ENCODE measurements at places on chromosomes 5 and 9.

DNA sequence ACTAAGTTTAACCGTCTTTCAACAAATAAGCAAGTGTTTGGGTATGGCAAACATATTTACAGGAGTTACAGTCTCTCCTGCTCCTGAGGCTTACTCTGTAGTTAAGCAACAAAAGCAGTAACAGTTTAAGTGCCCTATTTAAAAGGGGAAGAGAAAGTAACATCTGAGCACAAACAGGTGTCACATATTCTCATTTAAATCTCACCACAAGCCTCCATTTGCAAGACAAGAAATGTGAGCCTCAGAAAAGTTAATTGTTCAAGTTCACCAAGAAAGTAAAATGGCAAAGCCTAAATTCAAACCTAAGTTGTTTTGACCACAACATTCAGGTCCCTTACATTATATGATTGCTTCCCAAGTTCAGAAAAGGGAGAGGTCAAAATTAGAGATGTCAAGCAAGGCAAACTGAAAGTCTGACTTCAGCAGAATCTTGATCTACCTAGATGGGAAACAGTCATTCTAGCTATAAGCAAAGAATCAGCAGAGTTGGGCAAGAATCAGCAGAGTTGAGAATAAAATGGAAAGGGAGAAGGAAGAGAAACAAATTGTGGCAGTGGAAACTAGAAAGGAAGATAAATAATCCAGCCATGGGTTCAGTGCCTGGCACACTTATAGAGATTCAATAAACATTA lies 93.4 kb downstream of the STRBP start:
- DNase-seq, result no peak

- DNase-seq, result no peak
These were observed 138.2 kb upstream of the FST start for GRCh38 chr5:53342236-53342635.

- DNase-seq, result no peak
These were observed 73.3 kb downstream of the RXRA start for GRCh38 chr9:134399435-134400056.

GRCh38 chr5:134958755-134959154 lies 9.0 kb upstream of the CATSPER3 start:
- no peak for DNase-seq

- no peak for DNase-seq
These were observed 32.5 kb upstream of the PPP1R26 start for GRCh38 chr9:135447126-135447525.

- no peak for DNase-seq
These were observed 188.2 kb downstream of the BNC2 start for GRCh38 chr9:16682273-16682672.

GRCh38 chr9:36407122-36407723 lies 7.2 kb upstream of the RNF38 start:
- peak; percentile 17 for DNase-seq

- DNase-seq, result no peak
These were observed 61.0 kb upstream of the RAPGEF1 start for GRCh38 chr9:131800843-131801242.

- no peak for DNase-seq
These were observed 96.9 kb downstream of the SLC1A3 start for GRCh38 chr5:36703245-36703860.

DNA sequence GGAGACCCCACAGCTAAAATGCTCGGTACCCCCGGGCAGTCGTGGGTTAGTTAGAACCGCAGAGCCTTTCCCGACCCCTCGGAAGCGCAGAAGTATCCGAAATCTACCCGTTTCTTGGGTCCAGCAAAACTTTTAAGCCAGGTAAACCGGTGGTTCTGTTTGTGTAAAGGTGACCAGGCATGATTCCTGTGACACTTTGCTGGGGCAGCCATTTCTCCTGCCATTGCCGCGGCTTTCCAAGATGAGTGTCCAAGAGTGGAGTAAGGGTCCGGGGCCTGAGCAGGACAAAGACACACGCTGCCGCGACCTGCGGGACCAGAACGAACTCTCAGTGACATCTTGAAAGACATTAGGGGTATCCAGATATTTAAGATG lies 655 bp downstream of the MARVELD2 start:
- no peak for DNase-seq

- no peak for DNase-seq
These were observed 44.8 kb upstream of the SNAPC3 start for GRCh38 chr9:15377625-15378540.

DNA sequence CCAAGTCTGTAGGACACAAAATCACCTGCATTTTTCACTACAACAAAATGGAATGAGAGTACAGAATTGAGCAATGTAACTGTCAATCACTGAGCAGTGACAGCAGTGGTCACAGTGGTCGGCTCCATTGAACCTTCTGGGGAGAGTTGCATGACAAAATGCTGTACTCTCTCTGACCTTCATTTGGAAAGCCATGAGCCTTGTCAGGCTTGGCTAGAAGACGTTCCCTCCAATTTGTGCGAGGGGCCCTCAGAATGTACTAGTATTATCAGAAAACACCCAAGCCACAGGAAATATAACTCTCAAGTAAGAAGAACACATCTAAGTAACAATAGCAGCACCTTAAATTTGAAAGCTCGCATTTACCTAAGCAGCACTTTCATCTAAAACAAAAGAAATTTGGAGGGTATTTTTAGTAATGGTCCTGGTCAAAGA lies 425.6 kb upstream of the MEF2C start:
- DNase-seq, result no peak

- DNase-seq, result no peak
These were observed 145.0 kb upstream of the CDH10 start for GRCh38 chr5:24789611-24790351.

DNA sequence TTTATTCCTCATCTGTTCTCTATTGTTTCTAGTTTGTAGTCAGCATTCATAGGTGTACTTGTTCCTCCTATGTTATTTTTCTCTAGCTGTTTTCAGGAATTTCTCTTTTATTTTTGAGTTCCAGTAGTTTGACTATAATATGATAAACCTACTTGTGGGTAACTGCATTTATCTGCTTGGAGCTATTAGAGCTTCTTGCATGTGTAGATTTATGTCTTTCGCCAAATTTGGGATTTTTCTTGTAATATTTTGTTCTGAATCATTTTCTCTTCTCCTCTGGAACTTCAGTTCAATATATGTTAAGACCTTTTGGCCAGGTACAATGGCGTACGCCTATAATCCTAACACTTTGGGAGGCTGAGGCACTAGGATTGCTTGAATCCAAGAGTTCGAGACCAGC lies 37.4 kb downstream of the JMY start:
- DNase-seq, result no peak

DNA sequence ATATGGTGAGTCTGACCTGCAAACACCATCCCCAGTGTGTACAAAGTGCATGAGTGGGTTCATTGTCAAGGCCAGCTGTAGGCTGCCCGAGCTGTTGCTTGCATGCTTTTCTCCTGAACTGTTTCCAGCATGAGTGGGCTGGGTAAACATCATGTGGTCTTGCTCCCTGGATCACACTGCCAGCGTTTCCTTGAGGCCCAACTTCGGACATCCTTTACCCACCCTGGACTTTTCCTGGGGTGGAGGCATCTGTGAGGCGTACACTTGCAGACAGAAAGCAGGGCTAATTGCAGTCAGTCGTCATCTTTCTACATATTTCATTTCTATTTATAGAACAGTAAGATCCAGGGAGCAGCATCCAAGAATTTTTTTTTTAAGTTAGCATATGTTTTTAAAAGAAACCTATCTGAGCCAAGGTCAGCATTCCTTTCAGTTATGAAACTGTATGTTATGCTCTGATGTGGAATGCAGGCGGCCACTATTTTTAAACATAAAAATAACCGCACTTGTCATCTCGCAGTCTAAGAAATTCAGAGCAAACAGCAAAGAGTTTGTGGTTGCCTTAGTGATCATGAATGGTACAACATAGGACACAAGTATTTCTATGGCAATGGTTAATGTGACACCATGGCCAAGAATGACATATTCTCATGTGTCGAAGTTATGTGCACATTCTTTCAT lies 106.5 kb upstream of the DMRT1 start:
- DNase-seq, result peak; percentile 33

GRCh38 chr9:17832812-17833211 lies 253.9 kb downstream of the SH3GL2 start:
- DNase-seq, result no peak

- DNase-seq, result no peak
These were observed 115.1 kb upstream of the MVB12B start for GRCh38 chr9:126211441-126212074.

DNA sequence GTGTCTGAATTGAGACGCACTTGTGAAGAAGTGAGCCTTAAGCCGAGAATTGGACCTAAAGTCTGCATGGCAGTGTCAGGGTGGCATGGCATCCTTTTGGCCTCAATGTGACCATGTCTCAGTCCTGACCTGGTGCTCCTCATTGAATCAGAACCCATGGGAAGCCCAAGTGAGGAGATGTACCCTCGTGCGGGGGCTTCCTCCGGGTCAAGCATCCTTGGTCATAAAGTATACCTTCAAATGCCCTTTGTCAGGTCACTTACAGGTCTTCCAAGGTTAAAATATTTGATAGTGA lies 202.2 kb downstream of the GADD45G start:
- no peak for DNase-seq
